OCI-LY7 (cell line): ENCODE measurements at places on chromosomes 3 and 15.

DNA sequence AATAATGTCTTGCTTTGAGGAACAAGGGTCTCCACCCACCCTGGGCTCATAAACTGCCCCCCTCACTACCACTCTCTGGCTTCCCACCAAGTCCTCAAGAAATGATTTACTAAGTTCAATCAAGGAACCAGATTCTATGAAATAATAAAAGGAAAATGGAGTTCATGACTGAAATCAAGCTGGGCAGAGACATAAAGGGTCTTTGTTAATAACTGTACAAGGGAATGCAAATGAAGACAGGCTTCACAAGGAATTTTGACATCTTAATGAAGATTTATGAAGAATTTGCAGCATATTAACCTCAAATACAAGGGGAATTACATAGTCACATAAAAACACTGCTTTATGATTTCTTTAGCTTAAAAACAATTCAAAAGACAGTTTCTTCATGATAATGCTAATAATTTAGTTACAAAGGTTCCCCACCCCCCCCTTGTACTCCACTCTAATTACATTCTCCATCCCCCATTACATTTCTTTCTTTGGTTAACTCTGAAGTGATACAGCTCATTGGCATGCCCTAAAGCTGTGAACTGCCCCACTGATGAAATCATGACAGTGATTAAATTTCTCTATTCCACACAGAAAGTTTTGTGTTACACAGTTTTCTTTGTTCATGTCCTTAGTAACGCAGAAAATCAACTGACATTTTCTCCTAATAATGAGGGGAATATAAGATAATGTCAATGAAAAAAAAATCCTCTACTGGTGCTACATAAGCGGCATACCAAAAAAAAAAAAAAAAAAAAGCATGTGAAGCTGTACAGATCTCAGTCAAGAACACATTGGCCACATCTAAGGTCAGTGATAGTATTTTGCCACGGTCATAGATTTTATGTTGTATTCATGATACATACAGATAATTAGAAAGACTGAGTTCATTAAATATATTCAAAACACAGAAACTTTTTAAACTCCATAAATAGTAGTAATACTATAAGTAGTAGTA is 54.4 kb downstream of the WWTR1 start:
- no peak for DNase-seq

GRCh38 chr3:115843206-115843605 is 219.9 kb downstream of the GAP43 start:
- DNase-seq = no peak

- DNase-seq = no peak
These were observed 26.7 kb upstream of the CCDC50 start for GRCh38 chr3:191302451-191302850.

GRCh38 chr3:58683001-58683458 is 16.5 kb upstream of the FAM3D start:
- no peak for DNase-seq

DNA sequence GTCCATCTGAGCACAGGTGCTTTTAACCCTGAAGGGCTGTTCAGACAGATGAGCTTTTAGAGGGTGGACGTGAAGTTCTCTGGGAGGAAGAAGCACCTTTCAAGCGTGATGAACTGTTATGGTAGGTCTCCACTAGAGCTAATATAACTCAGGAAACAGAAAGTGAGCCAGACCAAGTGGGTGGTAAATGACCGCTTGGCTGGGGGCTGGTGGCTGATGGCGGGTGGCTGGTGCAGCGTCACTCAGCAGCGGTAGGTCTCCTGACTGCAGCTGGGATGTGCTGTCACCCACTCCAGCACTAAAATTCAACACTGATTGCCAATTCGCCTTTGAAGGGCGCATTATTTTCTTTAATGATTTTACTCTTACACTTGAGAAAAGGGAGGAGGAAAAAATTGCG is 31.2 kb upstream of the LACTB start:
- no peak for DNase-seq

DNA sequence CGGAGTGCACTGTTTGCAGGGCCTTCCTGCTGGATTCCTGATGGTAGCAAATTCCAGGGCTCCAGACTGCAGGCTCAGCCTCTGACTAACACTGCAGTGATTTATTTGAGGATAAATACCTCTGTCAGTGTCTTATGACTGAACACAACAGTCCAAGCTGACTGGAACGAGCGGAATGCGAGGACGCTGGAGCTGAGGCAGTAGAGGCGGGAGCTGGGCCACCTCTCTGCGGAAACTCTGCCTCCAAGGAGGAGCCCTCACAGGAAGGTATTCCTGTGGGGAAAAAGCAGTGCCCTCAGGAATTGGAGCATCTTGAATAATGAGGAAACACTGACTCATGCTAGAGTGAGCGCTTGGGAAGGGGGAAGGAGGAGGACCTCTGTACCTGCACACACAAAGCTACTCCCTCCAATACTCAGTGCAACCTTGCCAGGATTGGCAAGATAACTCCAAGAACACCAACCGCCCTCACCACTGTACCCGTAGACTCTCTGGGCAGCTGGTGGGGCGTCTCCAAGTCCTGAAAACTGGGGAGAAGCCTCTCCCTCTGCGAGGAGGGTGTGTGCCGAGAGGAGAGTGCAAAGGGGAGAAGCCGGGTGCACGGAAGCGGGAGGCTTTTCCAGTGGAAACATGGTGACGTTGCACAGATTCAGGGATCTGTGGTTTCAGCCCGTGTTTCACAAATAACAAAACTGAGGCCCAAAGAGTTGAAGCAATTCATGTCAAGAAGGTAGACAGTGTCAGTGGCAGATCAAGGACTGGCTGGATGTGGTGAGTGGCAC is 43.0 kb downstream of the VGLL4 start:
- peak; percentile 19 for DNase-seq

GRCh38 chr3:126834596-126835471 is 130.8 kb downstream of the CHCHD6 start:
- DNase-seq = no peak

GRCh38 chr15:70322051-70322668 is 224.4 kb upstream of the TLE3 start:
- DNase-seq = no peak

- DNase-seq = peak; percentile 67
These were observed 777 bp downstream of the GPR160 start for GRCh38 chr3:170038434-170039110.

DNA sequence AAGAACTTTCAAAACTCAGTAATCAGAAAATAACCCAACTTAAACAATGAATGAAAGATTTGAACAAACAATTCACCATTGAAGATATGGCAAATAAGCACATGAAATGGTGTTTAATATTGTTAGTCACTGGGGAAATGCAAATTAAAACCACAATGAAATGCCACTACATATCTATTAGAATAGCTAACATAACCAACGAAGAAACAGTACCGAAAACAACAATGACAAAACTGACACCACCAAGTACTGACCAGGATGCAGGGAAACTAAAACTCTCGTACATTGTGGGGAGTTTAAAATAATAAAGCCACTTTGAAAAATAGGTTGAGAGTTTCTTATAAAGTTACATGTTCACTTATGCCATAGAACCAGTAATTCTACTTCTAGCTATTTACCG is 69.1 kb downstream of the KBTBD8 start:
- no peak for DNase-seq

DNA sequence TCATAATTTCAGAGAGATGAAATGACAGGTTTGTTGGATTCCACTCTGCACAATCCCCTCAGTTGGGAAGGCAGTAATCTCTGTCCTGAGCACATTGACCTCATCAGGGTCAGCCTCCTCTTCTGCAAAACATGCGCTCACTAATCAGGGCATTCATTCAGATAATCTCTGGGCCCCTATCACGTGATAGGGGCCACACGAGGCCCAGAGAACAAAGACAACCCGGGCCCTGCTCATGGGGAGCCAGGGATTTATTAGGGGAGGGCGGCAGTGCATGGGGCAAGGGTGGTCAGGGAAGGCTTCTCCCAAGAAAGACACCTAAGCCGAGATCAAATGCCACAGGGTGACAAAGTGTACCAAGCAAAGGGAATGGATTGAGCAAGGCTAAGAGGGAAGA is 1.1 kb downstream of the TCTA start:
- no peak for DNase-seq

DNA sequence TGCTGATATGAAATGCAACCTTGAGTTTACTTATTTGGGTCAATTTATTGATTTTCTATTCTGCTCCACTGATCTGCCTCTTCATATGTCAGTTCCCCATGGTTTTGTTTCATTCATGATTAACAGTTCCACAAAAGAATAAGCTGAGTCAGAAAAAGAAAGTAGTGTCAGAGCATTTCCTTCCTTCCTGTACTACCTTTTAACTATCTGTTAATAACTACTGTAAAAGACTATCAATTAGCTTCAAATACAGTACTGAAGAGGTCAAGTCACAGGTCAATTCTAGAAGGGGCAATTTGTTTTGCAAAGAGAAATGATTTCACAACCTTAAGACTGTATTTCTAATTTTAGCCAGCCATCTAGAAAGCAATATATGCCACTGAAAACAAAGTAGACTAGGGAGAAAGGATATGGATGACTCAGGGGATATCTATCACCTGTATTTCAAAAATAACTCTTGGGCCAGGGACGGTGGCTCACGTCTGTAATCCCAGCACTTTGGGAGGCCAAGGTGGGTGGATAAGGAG is 129.5 kb downstream of the TFDP2 start:
- no peak for DNase-seq

- no peak for DNase-seq
These were observed 74.8 kb upstream of the CACNA2D3 start for GRCh38 chr3:54047568-54047967.

DNA sequence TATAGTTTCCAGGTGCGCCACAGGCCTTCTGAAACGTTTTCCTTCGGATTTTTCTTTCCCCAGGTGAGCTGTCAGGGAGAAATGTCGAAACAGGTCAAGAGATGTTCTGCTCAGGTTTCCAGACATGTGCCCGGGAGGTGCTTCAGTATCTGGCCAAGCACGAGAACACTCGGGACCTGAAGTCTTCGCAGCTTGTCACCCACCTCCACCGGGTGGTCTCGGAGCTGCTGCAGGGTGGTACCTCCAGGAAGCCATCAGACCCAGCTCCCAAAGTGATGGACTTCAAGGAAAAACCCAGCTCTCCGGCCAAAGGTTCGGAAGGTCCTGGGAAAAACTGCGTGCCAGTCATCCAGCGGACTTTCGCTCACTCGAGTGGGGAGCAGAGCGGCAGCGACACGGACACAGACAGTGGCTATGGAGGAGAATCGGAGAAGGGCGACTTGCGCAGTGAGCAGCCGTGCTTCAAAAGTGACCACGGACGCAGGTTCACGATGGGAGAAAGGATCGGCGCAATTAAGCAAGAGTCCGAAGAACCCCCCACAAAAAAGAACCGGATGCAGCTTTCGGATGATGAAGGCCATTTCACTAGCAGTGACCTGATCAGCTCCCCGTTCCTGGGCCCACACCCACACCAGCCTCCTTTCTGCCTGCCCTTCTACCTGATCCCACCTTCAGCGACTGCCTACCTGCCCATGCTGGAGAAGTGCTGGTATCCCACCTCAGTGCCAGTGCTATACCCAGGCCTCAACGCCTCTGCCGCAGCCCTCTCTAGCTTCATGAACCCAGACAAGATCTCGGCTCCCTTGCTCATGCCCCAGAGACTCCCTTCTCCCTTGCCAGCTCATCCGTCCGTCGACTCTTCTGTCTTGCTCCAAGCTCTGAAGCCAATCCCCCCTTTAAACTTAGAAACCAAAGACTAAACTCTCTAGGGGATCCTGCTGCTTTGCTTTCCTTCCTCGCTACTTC is 3.8 kb downstream of the BHLHE40 start:
- no peak for DNase-seq

DNA sequence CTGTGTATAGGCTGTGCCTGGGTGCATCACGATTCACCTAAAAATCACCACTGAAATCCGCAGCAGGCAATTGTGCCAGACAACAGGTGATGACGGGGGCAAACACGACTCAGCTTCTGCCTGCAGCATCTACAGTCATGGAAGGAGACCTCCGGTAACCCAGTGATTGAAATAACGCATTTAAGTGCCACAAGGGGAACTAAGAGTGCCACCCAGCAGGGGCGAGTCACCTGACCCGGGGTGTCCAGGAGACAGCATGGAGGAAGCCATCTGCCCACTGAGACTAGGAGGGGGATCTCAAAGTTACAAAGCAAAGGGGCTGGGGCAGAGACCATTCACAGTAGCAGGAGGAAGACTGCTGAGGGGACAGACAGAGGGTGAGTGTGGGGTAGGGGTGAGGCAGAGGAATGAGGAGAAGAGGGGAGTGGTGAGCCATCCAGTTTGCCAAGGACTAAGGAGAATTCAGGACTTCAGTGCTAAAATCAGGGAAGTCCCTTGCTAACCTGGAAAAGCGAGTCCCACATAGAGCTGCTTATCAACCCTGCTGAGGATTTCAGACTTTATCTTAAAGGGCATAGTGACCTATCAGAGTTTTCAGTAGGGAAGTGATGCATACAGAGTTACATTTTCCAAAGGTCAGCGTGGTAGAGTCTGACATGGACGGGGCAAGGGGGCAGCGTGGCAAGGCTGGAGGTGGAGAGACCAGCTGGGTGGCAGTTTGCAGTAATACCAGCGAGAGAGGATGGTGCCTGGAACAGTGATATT is 256.7 kb upstream of the HES1 start:
- peak; percentile 48 for DNase-seq

GRCh38 chr15:96972201-96972600 is 641.7 kb downstream of the NR2F2 start:
- no peak for DNase-seq

GRCh38 chr3:74268753-74269152 is 345.7 kb downstream of the CNTN3 start:
- DNase-seq = no peak

GRCh38 chr3:71430941-71431552 is 152.5 kb downstream of the FOXP1 start:
- DNase-seq = no peak

DNA sequence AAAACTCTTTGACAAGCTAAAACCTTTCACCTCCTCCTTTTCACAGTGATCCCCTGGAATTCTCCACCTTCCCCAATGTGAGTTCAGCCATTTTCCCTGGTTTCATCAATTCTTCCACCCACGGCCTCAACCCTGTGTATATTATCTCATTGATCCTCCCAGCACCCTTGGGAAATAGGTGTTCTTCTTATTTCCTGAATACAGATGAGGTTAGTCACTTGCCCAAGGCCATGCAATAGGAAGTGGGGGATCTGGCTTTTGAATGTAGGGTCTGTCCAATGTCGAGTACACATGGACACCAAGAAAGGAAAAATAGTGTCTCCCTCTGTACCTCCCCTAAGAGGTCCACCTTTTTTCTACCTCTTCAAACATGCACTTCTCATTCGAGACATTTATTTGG is 262.8 kb upstream of the ST8SIA2 start:
- DNase-seq = no peak

DNA sequence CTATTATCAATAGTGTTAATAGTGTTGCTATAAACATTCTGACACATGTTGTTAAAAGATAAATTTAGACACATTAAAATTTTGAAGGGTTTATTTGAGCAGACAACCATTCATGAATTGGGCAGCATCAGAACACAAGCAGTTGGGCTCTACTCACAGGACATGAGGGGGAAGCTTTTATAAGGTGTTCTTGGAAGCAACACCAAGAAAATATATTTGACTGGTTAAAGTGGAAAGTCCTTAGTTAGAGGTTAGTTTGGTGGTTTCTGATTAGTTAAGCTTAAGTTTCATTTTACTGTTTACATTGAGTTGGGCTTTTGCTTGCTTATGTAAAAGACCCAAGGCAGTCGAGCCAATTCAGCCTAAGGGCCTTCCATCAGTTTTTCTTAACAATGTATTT is 220.7 kb downstream of the CD47 start:
- DNase-seq = no peak

GRCh38 chr3:160686955-160687535 is 10.1 kb downstream of the ARL14 start:
- DNase-seq = peak; percentile 21

GRCh38 chr15:59659366-59659765 is 2.1 kb upstream of the GTF2A2 start:
- no peak for DNase-seq
